Hippocampal formation (tissue), 2 donors: ENCODE measurements at places on chromosomes 6 and 20.

DNA sequence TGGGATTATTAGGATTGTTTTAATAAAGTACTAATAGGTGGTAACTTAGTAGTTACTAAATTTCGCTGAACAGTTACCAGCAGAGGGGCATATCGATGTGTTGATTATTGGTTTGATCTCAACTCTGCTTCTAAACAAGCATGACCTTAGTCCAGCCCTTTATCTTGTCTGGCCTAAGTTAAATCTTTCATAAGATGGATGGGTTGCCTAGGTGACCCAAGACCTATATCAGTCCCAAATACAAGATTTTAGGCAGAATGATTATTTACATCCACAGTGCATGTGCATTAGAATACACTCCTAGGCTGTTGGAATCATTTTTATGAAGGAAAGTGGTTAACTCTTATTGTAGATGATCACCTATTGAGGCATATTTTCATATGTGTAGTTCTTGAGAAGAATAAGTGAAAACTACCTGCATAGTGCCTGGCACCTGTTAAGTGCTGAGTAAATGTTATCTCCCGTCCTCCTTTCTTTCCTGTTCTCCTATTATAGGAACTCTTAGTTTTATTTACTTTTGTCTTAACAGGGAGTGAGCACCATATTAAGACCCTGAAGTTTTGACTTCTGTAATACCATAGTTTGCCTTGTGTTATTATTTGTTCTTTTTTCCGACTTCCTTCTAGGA lies 1.1 kb downstream of the HSF2 start:
- peak; percentile 7 for DNase-seq

DNA sequence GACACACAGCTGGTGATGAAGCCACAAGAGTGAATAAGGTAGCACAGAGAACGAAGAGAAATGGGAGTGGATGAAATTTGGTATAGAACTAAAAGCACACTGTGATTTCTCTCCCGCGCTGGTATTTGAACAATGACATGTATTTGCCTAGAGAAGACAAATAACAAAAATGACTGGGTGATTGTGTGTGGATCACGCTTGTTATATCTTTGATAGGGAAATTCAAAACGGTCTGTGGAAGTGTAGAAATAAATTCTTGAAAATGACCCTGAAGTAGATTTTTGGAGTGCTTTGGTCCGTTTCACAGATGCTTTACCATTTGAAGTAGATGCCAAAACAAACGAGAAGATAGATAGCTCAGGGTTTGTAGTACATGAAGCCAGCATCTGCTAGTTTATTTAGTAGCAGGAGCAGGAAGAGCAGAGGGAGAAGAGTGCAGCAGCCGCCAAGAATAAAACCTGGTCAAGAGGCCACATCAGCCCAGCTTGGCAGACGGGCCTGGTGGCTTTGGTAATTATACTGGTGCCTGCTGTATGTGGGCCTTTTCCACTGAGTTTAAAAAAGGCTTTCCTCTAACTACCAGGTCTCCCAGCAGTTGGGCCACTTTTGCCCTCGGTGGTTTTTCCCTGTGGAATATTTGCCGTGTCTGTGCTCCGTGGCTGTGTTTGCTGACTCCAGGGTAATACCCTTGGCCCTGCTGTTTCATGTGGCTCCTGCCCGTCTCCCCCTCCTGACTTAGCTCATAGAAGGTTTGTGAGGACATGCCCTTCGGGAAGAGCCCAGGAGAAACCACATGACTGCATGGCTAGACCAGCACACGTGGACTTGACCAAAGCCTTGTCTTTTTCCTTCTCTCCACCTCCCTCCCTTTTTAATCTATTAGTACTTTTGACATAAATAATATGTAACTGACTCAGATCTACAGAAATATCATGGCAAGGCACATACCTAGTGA lies 294.0 kb downstream of the SOX4 start:
- no peak for DNase-seq

DNA sequence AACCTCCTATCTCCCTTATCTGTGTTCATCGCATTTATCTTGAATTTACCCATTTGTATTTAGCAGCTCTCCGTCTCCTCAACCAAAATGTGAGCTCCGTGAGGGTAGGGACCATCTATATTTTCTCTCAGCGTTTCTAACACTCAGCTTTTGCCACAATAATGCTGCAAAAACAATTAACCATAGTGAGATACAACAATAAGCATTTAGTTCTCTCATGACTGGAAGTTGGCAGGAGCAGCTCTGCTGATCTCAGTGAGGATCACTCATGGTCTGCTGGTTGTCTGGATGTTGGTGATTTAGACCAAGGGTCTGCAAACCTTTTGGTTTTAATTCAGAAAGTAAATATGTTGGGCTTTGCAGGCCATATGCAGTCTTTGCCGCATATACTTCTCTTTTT lies 394.8 kb upstream of the RNF217 start:
- DNase-seq: no peak

DNA sequence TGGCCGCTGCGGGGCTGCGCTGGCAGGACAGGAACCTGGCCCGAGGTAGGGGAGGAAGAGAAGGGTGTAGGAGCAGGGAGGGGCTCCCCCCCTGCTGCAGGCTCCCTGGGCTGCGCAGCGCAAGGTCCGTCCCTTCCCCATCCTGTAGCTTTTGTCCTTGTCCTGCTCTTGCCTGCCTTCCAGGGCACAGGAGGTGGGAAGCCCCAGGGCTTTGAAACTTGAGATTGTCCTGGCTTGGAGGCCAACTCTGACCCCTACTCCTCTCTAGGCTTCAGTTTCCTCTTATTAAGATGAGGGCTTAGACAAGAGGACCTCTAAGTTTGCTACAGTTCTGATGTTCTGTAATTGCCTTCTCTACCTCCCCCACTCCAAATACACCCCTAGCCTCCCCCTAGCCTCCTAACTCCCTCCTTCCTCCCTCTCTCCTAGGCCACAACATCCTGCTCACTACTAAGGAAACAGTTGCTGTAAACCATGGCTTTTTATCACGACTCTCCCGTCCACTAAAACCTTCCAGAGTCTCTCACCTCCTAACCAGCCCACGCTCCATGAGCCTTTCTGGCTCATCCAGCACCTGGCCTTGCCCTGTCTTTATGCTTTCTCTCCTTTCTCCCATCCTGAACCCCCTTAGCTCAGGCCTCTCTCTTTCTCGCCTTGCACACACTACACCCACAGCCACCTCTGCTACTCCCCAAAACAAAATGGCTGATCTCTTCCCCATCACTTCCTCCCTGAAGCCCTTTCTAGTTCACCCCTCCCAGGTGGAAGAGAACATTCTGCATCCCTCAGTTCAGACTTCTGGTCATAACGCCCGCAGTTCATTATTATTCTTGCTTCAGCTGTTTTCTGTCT lies 10.2 kb downstream of the UNC5CL start:
- DNase-seq: no peak
